Umbilical cord (tissue), 2 donors: ENCODE measurements at places on chromosomes 6 and 20. TPM values are rescaled to one million over a fixed set of nuclear protein-coding genes. Genes with fewer than 3 reads are reported as not detected.
A peak's percentile ranks its signal among the peaks of the same experiment; 100 is the strongest.

DNA sequence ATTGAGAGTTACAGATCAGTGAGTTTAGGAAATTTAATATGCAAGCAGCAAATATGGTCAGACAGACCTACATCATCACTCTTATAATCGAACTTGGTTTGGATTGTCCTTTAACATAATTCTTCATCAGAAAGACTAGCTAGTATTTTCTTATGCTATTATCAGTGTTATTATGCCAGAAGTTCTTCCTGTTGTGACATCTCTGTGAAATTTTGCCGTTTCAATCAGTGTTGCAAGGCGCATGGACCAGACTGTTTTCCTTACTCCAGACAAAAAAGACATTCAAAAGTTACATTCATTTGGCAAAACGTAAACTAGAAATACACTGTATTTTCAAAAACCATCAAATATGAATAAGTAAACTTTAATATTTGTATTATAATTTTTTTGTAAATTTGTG lies 5.7 kb upstream of the TENT5A start:
- no peak for DNase-seq

GRCh38 chr20:672963-673602 lies 2.5 kb downstream of the SCRT2 start:
- no peak for DNase-seq

GRCh38 chr6:42771741-42772100 lies 10.1 kb upstream of the BICRAL start:
- DNase-seq, result no peak

DNA sequence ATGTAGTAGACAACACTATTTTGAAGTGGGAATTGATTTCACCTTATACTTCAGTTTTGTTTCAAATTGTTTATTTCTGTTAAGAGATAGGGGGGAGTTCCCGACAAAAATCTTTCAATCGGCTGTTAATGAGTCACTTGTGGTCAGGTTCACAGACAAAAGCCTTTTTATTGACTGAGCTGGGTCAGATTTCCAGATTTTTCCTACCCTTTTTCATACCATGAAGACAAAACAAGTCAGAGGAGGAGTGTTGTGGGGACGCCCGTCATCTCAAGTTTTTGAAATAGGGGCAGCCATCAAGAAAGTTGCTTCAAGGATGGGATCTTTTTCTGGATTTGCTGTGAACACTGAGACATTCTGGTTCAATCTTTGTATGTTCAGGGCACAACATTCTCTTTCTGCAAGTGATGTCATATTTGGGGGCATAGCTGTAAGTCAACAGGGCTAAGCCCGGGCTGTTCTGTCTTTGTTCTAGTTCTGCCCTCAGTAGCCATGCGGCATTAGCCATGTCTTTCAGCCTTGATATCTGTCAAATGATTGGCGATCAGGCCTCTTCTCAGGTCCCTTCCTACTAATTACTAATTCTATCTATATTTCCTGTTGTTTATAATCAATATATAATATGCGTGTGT lies 496.0 kb upstream of the MARCKS start:
- no peak for DNase-seq

- no peak for DNase-seq
Measured at GRCh38 chr6:34884996-34885395, 2.8 kb downstream of the TAF11 start.

DNA sequence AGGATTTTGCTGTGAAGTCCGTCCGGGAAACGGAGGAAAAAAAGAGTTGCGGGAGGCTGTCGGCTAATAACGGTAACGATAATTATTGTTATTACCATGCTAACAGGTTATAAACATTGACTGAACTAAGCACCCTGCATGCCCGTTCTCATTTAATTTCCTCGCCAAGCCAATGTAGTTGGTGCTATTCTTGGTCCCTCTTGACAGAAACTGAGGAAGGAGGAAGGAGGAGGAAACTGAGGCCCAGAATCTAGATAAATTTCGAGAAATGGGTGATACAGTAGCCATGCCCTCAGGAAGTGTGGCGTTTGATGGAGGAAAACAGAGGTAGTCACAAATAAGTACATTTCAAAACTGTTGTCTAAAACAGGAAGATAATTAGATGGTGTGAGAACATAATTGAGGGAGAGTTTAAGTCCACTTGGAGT lies 474 bp downstream of the TPX2 start:
- DNase-seq, result no peak

- no peak for DNase-seq
Measured at GRCh38 chr6:154981079-154981870, 13.8 kb upstream of the TIAM2 start.

DNA sequence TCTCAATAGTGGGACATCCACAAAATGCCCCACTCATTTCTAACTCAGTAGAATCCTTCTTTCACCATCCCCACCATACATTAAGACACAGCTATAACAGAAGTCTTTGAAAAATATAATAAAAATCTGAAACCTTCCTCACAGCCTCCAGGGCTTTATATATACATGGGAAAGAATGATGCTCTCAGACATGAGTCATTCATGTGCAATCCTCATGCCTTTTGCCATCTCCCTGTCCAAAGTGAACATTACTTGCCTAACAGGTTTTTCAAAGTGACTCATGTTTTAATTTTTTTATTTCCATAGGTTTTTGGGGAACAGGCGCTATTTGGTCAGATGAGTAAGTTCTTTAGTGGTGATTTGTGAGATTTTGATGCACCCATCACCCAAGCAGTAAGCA lies 162.7 kb downstream of the RALGAPA2 start:
- peak; percentile 58 for DNase-seq

DNA sequence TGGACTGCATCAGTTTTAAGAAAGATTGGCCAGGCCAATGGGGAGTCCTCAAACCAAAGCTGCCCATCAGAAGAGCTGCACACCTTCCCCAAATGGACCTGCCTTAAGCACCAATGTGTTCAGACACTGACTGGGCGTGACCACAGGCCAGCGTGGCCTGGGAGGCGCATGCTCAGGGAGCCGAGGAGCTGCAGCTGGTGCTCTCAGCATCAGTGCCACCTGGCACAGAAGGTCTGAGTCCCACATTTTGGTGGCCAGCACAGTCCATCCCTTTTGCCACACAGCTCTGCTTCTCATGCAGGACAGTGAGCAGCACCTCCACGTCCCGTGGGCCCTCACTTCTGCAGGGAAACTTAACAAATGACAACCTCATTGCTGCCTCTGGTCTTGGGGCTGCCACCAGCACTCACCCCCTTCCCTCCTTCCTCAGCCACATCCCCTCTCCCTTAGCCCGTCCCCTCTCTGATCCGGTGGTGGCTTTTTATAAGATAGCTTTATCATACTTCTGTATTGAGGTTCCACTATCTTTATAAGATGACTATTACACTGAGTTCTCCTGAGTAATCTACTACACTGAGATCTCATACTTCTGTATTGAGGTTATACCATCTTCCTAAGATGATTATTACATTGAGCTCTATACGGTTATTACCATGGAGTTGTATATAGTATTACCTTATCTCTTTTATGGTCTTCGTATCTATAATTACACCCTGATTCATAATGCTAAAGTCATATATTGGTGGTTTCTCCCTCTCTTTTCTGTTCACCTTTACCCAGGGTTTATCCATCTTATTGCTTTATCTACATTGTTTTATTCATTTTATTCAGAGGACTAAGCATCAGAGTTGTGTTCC lies 109.1 kb downstream of the TOX2 start:
- DNase-seq, result no peak

DNA sequence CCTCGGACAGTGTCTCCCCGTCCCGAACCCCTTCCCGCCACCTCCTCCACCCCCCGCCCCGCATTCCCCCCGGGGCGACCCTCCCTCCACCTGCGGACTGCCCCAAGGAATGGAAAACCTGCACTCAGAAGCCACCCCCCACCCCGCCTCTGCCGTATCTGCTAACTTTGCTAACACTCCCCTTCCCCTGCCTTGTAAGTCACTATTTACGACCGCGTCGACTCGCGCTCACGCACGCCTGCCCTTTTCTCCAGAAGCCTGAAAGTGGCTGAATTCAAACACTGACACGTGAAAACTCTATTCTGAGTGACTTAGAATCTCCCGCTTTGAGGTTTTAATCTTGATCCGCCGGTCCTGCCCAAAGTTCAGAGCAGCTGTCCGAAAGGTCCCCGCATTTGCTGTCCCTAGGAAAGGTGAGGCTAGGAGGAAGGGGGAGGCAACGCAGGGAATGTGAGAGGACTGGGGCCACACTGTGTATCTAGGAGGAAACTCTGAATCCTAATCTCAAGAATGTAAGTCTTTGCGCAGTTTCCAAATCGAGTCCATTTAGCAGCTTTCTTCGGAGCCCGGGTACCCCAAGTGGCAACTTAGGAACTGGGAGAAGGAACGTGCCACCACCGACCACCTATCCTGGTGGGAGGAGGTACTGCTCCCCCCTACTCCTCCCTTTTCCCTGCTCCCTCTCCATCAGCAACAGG lies 9.3 kb upstream of the POU3F2 start:
- no peak for DNase-seq

- DNase-seq, result no peak
Measured at GRCh38 chr20:40848096-40848495, 159.1 kb upstream of the MAFB start.

DNA sequence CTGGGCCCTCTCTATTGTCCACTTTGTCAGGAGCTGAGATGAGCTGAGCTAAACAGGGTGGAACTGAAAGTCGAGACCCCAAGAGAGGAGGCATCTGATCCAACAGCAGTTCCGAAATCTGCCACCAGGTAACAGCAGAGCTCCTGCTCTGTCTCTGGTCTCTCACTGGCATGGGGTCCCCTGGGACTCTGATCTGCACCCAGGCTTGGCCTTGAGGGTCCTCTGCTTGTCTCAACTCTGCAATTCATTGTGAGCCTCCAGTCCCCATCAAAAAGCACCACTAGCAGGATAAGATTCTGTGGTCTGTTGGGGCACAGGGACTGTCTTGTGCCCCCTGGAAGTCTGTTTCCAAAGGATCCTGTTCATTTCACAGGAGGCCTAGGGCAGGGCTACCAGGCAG lies 62.5 kb upstream of the TOP1 start:
- DNase-seq, result no peak

DNA sequence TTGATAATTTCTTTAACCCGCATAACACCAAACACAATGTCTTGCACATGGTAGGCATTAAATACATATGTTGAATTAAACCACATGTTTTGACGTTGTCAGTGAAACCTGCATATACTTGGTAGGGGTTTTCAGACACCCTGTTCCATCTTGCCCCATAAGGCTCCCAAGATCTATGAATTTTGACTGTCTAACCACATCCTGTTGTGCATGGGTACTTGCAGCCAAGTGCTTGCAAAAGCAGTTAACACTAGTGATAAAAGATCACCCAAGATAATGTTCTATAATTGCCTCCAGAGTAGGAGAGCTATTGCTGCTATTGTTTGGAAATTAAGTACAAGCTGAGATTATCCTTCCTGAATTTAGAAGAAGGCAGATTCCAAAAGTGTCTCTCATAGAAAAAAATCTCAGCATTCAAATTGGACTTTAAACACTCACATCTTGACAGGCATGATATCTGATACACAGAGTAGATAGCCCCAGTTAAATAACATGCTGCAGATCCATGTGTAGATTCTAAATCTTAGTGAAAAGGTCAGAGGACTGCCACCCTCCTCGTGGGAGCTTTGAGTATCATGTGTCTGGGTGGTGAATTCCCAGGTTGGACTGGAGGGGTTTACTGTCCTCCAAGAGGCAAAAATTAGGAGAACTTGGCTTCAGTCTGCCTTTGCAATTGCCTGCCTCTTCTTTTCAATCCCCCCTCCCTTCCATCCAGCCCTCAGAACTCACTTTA lies 25.8 kb upstream of the CCN6 start:
- DNase-seq, result no peak

DNA sequence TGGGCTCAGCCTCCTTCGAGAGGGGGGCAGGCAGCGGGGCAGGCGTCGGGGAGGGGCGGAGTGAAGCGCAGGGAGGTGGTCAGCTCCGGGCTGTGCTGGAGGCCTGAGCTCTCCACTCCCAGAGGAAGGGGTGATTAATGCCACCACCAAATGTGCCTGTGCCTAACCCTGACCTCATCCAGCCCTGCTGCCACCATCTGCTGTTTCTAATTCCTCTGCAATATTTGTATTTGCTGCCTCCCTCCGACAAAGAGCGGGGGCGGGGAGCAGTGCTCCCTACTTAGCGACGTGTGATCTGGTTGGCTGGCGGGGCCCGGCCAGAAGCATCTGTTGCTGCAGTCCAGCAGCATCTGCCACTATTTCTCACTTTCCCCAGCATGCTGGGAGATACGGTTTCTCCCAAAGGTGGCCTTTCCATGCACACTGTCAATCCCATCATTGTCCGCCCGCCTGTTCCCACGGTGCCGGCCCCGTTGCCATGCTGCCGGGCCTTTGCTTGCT lies 47.0 kb downstream of the DLL1 start:
- DNase-seq, result no peak

GRCh38 chr20:49466114-49466912 lies 16.2 kb downstream of the KCNB1 start:
- no peak for DNase-seq

DNA sequence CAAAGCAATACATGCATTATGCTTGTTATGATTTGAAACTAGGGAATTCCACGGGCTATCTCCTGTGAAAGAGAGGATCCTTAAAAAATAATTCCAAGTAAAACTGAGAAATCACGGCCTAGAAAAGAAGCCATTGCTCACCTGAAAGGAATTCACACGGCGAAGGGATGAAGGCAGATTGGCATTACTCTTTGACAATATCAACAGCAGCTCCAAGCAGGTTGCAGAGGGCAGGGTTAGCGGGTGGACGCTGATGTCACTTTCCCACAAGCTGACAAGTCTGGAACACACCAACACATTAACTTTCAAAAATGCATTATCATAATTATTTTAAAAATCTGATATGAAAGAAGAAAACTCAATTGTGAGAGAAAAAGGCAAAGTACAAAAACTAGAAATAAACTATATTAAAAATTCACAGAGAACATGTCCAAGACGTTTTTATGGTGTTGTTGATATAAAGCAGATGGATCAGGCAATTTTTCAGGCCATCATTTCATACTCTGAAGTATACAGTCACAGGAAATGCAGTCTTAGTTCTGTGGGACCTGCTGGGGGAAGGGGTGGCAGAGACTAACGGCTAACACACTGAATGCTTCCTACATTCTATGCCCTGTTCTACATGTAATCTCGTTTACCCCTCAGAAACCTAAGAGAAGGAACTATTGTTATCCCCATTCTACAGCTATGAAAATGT lies 108.3 kb downstream of the UBE3D start:
- peak; percentile 82 for DNase-seq

DNA sequence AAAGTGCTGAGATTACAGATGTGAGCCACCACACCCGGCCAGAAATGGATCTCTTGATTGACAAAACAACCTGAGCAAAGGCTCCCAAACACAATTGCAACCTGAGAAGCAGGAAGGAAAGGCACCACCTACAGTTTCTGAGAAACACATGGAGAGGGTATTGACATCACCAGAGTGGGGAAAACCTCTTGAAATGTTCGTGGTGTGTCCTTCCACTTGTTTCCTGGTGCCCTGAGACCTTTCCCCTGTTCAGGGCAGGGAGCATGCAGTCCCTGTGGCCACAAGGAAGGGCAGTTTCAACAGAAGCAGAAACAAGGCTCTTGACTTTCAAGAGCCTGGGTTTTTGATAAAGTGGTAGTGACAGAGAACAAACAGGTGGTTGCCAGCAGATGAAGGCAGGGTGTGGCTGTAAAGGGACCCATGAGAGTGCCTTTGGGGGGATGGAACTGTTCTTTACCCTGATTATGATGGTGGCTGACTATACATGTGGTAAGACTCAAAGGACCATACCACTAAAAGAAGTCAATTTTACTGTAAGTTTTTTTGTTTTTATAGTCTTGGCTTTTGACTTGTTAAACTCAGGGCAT lies 3.2 kb upstream of the BPIFA1 start:
- DNase-seq, result no peak

TSBP1 gene
- 1.7 TPM for total RNA-seq

PLCB4 gene
- total RNA-seq, result 7.2 TPM

HLA-DQB1 gene
- total RNA-seq, result 0.24 TPM

TREM1 gene
- 1.7 TPM for total RNA-seq

PM20D2 gene
- 23.8 TPM for total RNA-seq

TINAG gene
- total RNA-seq, result 0.24 TPM

LAMP5 gene
- total RNA-seq, result not detected

SLC22A7 gene
- not detected for total RNA-seq

SYS1 gene
- 25.8 TPM for total RNA-seq

DNMT3B gene
- 0.48 TPM for total RNA-seq
